ENCODE measurements at places on chromosomes 12 and 14.

DNA sequence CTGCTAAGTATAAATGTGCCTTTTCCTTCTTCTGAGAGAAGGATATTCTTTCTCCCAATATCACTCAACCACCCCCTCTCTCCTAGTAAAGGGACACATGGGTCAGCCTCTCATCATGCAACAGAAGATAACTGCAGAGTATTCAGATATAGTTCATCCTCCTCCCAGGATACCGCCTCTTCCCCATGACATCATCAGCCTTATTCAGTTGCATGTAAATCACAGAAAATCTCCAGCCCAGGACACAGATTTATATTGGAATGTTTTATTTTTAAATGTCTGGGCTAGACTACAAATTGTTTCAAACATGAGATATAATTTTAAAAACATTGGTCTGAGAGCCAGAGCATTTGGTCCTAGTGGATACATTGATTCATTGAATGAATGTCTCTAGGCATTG is 178.5 kb downstream of the C12orf42 start:
- no peak for DNase-seq

DNA sequence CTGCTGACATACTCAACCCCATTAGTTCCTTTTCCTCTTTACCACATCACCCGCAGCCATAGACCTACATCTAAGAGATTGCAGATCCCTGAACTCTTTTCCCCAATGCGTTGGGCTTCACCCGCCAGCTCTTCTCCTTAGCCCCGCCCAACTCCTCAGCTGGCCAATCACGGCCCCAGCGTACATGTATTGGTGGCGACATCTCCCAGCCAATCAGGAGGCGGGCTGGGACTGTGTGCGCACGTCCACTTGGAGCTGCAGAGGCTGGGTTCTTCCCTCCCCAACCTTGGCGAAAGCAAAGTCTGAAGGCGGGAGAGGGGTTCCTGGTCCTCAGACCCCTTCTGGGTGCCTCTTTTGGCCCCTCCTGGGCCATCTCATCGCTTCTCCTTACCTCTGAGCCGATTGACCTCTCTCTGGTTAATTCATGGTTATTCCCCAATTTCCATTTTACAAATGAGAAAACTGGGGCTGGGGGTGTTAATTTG is 11.0 kb downstream of the PDE1B start:
- peak; percentile 69 for DNase-seq

DNA sequence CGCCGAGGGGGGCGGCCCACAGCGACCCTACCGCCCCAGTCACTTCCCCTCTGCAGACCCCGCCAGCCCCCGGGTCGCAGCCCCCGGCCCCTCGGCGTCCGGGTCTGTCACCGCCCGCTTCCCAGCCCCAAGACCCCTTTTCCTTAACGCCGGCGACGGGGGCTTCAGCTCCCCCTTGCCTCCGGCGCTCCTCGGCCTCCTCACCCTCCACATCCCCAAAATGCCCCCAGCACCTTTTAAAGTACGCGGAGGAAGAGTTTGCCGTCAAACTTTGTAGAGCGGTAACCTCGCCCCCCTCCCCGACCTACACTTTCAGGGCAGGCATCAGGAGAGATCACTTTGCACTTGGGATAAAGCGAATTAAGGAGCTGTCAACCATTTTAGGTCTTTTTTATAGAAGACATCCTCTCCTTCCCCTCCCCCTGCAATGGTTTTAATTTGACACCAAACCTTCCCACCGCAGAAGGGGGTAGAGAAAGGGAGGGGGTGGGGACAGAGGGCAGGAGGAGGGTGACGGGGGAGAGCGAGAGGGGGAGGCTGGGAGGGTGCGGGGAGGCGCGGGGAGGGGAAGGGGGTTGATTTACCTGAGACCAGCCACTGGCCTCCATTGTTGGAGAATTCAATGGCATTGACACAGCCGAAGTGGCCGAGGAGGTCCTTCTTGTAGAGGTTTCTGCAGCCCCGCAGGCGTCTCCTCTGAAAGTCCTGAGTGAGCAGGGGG is 578 bp downstream of the DCAF5 start:
- peak; percentile 16 for DNase-seq

DNA sequence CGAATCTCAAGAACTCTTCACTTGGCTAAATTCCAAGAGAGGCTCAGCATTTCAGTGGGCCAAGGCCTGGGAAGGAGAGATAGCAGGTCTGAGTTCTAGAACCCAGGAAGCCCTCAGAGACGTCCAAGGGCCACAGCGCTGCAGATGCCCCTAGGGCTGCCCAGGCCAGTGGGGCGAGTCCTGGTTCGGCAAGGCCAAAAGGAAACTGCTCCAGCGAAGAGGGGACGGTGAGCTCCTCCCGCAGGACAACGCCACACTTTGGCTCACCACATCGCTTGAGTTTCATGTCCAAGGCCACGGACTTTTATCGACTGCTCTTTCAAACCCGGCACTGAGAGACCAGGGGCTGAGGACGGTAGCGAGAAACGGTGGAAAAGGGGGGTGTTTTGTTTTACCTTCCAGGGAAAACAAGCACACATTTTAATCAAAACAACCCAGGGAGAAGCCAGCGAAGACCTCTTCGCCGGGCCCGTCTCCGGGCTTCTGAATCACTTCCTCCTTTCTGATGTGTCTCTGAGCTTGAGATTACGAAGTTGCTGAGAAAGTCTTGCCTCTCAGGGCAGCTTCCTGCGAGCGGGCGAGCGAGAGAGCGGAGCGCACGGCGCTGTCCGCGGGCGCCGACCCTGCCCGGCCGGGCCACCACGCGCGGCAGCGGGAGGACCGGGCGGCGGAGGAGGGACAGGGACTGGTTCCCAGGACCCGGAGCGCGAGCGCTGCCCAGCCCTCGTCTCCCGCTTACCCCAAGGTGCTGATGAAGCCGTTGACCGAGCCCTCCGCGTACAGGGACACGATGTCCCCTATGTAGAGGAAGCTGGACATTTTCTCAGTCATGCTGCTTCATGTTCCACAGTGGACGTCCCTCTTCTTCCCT is 808 bp downstream of the ITPR2 start:
- peak; percentile 85 for DNase-seq

GRCh38 chr12:46263140-46264016 is 5.5 kb downstream of the SLC38A1 start:
- no peak for DNase-seq

GRCh38 chr12:25020621-25021243 is 71.8 kb upstream of the BCAT1 start:
- no peak for DNase-seq

DNA sequence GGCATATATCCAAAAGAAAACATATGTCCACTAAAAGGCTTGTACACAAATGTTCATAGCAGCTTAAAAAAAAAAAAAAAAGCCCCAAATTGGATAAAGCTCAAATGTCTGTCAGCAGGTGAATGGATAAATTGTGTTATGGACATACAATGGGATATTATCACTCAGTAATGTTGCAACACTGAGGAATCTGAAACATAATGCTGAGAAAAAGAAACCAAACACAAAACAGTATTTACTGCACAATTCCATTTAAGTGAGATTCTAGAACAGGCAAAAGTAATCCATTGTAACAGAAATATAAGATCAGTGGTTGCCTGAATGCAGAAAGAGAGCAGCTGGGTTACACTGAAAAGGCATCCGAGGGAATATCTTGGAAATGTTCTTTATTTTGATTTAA is 117.9 kb downstream of the SLC15A5 start:
- no peak for DNase-seq

DNA sequence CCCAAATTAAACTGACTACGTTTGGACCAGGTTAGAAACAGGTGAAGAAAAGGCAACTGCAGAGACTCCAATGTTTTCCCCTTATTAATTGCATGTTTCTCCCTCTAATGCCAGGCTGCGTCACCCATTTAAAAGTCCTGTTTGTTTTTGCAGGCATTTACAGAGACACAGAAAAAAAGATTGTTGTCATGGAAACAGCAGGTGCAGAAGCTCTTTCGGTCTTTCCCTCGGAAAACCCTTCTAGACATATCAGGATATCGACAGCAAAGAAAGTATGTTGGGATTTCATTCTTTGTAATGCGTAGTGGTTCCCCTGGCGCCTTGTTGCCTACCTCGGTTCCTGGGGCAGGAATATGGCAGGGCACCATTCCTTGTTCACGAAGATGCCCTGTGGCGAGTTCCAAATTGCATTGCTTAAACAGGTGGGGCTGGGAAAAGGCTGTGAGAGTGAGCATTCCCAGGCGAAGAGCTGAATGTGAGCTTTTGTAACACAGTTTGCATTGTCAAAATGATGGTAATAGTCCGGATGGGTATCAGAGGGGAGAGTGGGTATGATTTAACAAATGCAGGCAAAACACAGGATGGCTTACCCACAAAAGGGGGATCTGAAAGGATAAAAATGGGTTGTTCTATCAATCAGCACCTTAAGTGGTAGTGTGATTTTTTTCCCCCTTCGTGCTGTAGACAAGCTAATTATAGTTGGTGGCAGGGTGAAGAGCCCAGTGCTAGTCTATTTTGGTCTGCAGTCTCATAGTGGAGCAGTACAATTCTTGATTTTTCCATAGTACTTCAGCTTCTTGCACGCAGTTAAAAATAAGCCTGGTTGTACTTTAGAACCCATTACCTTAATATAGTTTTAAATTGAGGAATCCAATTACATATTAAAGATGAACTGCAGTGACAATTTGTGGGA is 132.4 kb downstream of the GCH1 start:
- DNase-seq, result no peak

DNA sequence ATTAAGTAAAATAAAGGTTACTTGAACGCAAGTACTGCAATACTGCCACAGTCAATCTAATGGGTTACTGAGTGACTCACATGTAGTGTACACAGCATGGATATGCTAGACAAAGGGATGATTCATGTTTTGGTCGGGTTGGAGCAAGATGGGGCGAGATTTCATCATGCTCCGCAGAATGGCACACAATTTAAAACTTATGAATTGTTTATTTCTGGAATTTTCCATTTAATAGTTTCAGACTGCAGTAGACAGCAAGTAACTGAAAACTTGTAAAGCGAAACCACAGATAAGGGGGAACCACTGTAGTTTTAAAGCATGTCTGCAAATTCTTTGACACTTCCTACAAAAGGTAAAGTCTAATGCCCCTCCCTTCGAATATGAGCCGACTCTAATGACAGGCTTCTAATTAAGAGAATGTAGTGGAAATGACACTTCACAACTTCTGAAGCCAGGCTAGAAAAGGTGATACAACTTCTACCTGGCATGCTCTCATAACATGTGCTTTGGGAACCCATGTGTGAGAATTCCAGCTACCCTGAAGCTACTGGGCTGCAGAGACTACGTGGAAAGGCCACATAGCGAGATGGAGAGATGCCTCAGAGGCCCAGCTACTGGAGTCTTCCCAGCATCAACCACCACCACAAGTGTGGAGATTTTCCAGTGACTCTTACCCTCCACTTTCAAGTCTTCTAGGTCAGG is 13.9 kb upstream of the TCP11L2 start:
- peak; percentile 69 for DNase-seq

- DNase-seq, result no peak
These were observed 178.6 kb upstream of the EEA1 start for GRCh38 chr12:93107514-93108312.

- DNase-seq, result no peak
These were observed 10.2 kb upstream of the CMKLR1 start for GRCh38 chr12:108349278-108349688.

DNA sequence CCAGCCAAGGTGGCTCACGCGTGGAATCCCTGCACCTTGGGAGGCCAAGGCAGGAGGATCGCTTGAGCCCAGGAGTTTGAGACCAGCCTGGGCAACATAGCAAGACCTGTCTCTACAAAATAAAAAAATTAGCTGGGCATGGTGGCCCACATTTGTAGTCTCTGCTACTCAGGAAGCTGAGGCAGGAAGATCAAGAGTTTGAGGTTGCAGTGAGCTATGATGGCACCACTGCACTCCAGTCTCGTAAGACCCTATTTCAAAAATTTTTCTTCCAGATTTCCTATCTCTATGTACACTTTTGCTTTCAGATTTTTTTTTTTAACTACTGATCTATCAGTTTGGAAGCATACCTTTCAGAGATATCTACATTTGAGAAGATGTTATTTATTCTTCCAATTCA is 15.3 kb downstream of the SNX6 start:
- DNase-seq, result no peak

GRCh38 chr12:123037791-123038190 is 57.3 kb downstream of the ARL6IP4 start:
- no peak for DNase-seq

DNA sequence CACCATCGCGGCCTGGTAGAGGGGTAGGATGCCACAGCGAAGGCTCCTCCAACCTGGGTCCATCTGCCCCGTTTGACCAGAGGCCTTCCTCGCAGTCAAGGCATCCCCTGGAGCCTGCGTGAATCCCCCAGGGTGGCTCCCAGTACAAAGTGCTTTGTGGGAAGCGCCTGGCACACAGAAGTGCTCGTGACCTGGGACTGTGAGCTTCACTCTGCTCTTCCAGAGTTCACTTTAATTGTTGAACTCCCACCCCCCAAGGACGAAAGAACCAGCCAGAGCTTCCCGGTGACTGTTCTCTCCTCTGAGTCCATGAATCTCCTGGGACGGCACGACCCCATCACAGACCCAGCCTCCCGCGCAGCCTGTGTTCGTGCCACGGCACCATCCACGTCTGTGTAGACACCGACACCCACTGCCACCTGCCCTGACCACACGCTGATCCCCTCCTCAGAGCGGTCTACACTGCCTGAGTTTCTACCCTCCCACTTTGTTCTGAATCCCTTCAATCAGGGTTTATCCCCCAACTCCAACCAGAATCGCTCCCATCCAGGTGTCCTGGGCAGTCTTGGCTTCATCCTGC is 15.9 kb downstream of the P2RX2 start:
- DNase-seq, result no peak

DNA sequence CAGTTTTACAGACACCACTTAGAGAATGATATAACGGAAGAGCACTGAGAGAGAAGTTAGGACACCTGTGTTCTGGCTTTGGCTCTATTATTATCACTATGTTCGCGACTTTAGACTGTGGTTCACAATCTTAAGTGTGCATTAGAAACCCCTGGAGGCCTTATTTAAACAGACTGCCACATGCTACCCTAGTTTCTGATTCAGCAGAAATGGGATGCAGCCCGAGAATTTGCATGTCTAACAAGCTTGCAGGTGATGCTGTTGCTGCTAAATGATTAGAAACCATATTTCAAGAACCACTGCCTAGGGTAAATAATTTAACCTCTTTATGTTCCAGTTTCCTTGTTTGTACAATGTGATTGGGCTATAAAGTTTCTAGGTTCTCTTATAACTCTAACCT is 3.6 kb upstream of the RAD51AP1 start:
- no peak for DNase-seq

DNA sequence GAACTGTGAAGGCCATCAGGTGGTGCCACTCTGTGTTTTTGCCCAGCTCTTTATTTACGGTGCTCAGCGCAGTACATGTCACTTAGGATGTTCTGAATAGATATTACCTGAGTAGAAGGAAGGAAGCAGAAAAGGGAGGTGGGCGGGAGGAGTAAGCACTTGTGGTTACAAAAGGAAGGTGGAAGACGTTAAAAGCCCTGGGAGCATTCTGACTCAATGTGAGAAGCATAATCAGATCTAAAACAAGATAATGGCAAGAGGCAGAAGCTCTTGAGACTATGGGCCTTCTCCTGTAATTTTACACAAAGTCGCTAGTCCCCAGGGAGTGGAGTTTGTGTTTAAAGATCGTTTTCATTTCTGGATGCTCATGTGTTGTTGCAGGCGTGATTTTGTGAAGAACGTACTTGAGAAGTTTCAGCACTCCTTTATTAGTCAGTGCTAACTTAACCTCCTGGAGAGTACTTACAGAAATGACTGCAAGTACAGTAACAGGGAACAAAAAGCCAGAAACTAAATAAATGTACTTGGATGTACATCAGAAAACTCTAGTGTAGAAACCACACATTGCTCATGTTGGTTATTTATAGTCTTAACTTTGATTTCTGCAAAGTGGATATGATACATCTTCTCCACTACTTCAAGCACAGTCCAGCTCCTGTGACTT is 1523.5 kb downstream of the AACS start:
- DNase-seq, result no peak

- DNase-seq, result no peak
These were observed 10.0 kb upstream of the KLC1 start for GRCh38 chr14:103619057-103619456.

Data from kidney capillary endothelial cell (primary cell).